ENCODE measurements at places on chromosomes 12 and 14.

- DNase-seq: no peak
These were observed 26.5 kb downstream of the AP5M1 start for GRCh38 chr14:57295239-57295638.

GRCh38 chr12:570435-570920 lies 92.8 kb downstream of the NINJ2 start:
- DNase-seq: no peak

- DNase-seq: no peak
These were observed 172.8 kb upstream of the PLEKHG7 start for GRCh38 chr12:92529944-92530343.

DNA sequence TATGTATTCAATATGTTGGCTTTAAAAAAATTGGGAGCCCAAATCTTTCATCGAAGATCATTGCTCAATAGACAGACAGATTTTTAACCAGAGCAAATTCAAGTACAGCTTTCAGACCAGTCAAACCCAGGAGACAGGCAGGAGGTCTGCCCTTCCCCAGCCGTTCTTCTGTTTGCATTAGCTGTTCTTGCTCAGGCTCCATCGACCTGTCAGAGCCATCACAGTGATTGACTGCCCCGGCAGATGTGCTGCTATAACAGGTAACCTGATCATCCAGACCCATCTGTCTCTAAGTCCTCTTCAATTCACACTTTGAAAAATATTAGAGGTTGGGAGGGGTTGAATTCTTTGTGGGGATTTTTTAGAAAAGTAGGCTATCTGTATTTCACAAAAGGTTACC lies 453.5 kb downstream of the FOXG1 start:
- DNase-seq: no peak

GRCh38 chr14:62076825-62077605 lies 314.8 kb downstream of the SNAPC1 start:
- DNase-seq: no peak

- no peak for DNase-seq
These were observed 136.8 kb downstream of the ANKS1B start for GRCh38 chr12:99847936-99848335.

GRCh38 chr14:80047761-80048160 lies 163.5 kb downstream of the DIO2 start:
- DNase-seq: no peak

GRCh38 chr14:21852061-21852664 lies 178.5 kb upstream of the OR4E1 start:
- DNase-seq: no peak

DNA sequence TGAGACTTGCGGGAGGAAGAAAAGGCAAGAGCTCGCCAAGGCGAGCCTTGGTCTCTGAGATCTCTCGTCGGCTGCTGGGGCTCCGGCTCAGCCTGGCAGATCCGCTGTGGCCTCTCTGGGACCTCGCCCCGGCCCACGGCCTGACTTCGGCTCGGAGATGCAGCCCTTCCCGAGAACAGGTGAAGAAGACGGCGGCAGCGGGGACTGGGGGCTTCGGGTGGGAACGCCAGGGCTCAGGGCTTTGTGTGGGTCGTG lies 6.0 kb upstream of the HOXC9 start:
- no peak for DNase-seq

- DNase-seq: no peak
These were observed 9.4 kb downstream of the SLC6A13 start for GRCh38 chr12:253116-253831.

DNA sequence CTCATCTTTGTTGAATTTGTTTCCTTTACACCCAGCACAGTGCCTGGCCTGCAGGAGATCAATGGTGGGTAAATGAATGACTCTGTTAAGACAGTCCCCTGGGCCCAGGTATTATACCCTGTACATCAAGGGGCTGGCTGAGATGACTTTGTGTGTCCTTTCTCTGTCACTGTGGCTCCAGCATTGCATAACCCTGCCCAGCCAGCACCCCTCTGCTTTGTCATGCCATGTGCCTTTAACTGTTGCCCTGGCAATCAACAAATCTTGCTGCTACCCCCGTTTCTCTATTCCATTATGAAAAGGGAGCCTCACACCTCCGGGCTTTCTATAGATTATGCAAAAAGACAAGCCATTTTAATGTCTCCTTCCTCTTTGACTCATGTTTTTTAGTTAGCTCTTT lies 7.6 kb upstream of the FLVCR2 start:
- DNase-seq: no peak

DNA sequence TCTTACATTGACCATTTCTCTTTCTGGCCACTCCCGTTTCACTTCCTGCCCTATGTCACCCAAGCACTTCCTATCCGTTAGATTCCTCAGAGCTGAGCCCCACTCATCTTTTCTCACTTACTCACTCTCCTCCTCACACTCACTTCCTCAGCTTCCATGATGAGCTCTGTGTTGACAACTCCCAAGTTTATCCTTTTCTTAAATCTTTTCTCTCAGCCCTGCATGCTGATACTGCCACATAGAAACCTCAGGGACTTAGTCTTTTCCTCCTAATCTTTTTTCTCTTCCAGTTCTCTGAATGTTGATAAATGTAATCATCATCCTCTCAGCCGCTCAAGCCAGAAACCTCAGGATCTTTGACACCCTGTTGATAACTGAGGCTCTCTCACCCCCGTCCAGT lies 99.6 kb downstream of the ANO6 start:
- no peak for DNase-seq

- DNase-seq: no peak
These were observed 424.0 kb downstream of the ADAMTS20 start for GRCh38 chr12:43127886-43128549.

DNA sequence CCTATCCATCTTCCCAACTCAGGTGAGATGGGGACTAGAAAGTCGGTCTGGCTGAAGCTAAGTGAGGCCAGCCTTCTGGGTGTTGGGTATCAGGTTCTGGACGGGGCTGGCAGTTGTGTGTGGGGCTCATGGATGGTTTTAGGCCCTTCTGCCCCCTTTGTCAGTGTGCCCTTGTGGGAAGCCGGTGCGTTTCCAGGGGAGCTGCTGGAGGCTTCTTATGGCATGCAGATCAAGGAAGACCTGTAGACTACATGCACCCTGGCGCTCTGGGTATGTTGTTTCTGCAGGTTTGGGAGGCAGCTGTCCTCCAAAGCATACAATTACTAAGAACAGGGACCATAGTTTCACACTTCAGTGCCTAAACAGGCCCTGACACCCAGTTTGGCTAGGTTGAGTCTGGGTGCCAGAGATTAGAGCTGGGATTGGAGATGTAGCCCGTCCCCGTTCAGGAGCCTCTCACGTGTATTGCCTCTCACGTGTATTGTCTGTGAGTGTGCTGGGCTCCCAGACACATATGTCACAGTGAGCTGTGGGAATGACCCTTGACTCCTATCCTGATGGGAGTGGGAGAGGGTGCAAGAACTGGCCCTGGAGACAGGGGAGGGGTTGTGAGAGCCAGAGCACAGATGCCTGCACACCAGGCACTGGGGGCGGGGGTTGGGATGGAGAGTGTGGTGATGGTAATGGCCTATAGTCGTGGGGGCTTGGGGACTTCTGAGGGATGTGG lies 84.4 kb downstream of the SLC25A47 start:
- no peak for DNase-seq

- no peak for DNase-seq
These were observed 55.9 kb upstream of the SRSF5 start for GRCh38 chr14:69711065-69711464.

DNA sequence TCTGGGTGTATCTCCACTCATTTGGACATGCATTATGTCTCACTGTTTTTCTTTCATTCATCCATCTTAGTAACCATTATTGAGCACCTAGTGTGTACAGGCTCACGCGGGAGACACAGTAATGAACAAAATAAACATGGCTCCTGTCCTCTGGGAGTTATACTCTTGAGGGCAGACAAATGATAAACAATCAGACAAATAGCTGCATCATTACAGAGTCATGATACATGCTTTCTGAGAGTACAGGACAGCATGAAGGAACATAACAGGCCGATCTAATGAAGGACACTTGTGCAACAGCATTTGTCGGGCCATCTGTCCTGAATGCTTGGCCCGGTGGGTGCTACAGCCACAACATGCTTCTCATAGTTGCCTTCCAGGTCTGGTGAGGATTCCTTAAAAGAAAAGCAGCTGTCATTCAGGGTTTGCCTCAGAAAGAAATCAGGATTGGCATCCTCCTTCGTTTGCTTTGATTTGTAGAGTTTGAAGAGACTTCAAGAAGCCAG lies 77.2 kb upstream of the EGLN3 start:
- DNase-seq: no peak

DNA sequence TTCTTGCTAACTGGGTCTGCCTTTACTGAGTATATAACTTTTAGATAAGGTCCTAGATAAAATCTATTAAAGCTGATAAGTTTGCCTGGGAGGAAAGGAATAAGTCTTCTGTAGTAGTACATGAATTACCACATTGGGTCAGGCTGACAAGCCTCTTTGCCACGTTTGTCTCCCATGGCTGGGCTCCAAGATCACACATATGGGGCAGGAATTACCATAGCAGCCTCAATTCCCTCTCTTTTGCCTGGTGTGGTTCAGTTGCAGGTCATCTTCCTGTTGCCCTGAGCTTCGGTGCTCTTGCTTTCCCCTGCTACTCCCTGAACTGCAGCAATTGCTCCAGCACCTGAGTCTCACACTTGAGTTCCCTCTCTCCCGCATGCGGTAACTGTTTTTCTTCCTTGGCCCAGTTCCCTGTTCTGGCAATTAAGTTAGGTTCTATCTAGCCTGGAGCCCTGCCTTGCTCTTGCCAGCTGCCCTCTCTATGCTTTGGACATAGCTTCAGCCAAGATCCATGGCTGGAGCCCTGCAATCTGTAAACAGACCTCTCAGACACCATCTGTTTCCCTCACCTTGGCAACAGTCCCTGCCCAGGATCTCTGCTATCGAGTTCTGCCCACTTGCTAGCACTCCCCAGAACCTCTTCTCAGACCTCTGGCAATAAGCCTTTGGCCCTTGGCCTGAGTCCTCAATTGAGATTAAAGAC lies 5.8 kb upstream of the GLT8D2 start:
- DNase-seq: no peak

- no peak for DNase-seq
These were observed 226.1 kb downstream of the KSR2 start for GRCh38 chr12:117742721-117743120.

DNA sequence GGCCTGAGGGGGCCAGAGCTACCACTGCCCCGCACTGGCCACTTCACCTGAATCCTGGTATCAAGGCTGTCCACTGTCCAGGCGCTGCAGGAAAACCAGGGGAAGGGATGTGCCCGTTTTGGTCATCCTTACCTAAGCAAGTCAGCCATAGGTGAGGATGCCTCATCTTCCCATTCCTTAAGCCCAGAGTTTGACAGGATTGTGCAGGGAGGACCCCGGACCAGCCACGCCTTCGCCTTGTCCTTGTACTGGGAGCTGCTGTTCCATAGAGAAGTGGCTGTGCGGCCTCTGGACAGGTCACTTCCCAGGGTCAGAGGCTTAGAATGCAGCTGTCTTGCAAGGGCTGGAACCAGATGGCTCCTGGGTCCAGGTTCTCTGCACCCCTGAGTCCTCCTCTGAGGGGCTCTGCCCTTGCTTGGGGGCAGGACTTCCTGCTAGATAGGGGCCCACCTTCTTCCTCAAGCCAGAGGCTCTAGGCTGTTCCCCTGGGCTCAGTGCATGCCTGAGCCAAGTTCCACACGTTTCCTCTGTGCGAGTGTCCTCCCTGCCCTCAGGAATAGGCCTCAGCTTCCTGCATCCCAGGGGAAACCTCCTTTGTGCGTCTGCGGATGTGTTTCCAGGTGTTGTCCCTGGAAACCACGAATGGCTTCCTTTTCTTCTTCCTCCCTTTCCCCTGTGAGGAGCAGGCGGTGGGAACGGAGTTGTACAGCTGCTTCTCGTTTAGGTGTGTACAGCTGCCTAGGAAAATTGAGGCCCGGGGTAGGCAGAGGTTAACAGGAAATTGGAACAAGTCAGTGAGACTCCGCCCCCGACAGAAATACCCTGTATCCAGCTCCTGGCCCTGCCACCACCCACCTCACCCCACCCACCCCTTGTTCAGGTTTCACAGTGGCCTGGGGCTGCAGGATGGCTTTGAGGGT lies 54.3 kb upstream of the RIN3 start:
- DNase-seq: no peak

- no peak for DNase-seq
These were observed 156.7 kb upstream of the RTL1 start for GRCh38 chr14:101060171-101060601.

DNA sequence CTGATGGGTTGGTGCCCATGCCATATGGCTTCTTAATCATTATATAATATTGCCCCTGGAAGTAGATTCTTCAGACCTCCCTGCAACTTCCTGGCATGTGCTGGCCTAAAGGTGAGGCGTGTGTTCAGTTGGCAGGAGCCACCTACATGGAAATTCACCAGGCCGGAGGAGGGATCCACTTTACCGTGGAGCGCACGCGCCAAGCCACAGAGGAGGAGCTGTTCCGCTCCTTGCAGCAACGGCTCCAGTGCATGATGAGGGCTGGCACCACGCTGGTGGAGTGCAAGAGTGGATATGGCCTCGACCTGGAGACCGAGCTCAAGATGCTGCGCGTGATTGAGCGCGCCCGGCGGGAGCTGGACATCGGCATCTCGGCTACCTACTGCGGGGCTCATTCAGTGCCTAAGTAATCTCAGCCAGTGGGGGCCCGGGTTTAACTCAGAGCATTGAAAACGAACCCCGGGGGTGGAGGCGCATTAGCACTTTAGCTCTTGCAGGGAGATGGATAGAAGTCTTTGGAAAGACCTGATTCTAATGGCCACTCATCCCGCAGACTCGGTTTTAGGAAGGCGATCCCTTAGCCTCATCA lies 13.5 kb downstream of the AMDHD1 start:
- DNase-seq: no peak

DNA sequence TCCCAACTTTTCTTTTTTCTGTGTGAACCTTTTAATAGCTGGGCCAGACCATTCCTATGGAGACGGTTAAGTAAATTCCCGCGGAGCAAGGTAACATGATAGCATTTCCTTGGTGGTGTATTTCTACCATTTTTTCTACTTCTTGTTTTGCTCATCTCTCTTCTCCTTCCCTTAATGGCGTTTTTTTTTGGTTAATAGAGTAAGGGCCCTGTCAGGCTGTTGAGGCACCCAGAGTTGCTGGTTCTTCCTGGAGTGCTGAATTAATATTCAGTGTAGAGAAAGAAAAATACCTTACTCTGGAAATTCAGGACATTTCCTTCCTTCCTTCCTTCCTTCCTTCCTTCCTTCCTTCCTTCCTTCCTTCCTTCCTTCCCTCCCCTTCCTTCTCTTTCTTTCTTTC lies 137.6 kb downstream of the KTN1 start:
- no peak for DNase-seq

GRCh38 chr12:65492998-65493912 lies 214.8 kb downstream of the MSRB3 start:
- no peak for DNase-seq

DNA sequence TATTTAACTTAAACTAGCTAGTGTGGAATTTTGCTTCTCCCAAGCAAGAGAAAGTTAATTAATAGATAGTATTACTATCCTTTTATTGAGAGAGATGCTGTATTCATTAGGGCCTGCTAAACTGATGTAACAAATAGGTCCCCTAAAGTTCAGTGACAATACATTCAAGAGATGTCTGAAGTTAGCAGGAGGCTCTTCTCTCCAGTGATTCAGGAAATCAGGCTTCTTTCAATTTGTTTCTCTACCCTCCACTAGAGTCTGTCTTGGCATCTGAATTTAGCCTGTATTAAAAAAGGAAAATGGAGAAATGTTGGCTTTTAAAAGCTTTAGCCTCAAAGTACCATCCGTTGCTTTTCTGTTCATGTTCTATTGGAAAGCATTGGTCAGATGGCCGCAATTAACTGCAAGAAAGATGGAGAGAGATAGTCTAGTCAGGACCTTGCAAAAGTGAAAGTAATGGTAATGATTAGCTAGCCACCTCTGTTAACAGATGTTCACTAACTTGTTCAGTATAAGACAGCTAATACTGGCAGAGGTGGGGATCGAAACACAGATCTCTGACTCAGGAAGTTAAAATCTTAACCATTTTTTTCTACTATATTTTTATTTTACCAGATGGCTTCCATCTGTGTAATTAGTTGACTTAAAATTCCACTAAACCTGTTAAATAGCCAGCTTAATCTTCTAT lies 786.8 kb downstream of the TMTC2 start:
- DNase-seq: no peak

Data from BJ (cell line).